SHP77 (cell line): ENCODE measurements at places on chromosomes 6 and 20.

DNA sequence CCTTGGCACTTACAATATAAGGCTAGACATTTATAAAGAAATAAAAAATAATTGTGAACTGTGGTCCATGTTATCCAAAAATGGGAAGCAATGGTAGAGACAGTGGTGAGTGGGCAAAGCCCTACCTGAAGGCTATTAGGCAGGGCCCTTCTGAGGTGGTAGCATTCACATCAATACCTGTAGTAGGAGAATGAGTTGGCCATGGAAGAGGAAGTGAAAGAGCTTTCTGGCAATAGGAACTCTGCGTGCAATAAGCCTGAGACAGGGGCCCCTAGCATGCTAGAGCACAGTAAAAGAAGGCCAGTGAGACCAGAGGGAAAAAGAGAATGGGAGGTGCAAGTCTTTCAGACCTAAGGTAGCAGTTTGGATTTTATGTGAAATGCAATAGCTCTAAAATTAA lies 754.5 kb downstream of the PTPRT start:
- no peak for DNase-seq

DNA sequence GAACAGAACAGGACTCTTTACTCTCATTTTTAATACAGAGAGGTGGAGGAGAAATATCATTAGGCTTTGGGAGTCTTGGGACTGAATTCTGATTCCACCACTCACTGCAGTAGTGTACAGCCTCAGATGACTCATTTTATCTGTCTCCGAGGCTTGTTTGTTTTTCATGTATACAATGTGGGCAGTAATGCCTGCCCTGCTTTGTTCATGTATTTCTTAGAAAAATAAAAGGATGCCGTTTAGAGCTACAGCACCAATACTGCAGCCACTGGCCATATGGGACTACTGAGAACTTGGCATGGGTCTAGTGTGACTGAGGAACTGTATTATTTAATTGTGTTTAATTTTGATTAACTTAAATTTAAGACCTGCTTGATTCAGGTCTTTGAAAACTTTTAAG lies 41.2 kb upstream of the JAG1 start:
- DNase-seq = no peak

DNA sequence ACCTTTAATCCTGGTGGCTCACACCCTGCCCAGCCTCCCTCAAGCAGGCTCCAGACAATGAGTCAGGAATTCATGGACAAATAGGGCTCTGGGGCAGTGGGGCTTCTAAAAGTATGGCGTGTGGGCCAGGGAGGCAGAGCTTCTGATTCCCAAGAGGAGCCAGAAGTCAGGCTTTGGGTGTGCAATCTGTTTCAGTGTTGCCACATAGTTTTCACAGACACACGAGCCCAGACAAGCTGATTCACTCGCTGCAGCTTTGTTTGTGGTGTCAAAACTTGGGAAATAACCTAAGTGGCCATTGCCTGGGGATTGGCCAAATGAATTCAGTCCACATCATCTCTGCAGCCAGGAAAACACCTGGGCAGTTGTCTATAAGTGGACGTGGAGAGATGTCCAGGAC lies 9.2 kb downstream of the PEDS1 start:
- no peak for DNase-seq

GRCh38 chr6:40509086-40509485 lies 78.1 kb downstream of the LRFN2 start:
- no peak for DNase-seq

GRCh38 chr6:32843331-32843978 lies 392 bp downstream of the PSMB8 start:
- DNase-seq = no peak

- no peak for DNase-seq
Measured at GRCh38 chr6:139475646-139476045, 101.2 kb upstream of the CITED2 start.

- no peak for DNase-seq
Measured at GRCh38 chr20:39468703-39469102, 506.6 kb downstream of the DHX35 start.

DNA sequence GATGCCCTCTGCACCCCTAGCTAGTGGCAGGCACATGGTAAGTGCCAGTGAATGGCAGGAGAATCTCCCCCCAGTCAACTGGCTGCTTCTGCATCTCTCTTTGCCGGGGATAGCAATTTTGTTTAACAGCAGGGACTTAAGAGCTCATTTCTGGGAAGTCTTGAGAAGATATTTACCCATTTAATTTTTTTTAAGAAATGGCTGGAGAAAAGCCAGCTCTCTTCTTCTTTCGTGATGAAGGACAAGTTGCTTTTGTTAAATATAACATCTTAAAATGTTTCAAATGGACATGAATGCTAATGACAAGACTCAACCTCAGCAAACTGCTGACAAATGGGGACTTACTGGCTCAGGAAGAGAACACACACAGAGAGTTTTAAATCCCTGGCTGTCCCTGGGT lies 55.0 kb upstream of the IYD start:
- DNase-seq = no peak
